ENCODE measurements at places on chromosomes 4 and X.
A peak's percentile ranks its signal among the peaks of the same experiment; 100 is the strongest.

- DNase-seq, result peak; percentile 35
Measured at GRCh38 chrX:114798907-114799306, 215.0 kb downstream of the HTR2C start.

DNA sequence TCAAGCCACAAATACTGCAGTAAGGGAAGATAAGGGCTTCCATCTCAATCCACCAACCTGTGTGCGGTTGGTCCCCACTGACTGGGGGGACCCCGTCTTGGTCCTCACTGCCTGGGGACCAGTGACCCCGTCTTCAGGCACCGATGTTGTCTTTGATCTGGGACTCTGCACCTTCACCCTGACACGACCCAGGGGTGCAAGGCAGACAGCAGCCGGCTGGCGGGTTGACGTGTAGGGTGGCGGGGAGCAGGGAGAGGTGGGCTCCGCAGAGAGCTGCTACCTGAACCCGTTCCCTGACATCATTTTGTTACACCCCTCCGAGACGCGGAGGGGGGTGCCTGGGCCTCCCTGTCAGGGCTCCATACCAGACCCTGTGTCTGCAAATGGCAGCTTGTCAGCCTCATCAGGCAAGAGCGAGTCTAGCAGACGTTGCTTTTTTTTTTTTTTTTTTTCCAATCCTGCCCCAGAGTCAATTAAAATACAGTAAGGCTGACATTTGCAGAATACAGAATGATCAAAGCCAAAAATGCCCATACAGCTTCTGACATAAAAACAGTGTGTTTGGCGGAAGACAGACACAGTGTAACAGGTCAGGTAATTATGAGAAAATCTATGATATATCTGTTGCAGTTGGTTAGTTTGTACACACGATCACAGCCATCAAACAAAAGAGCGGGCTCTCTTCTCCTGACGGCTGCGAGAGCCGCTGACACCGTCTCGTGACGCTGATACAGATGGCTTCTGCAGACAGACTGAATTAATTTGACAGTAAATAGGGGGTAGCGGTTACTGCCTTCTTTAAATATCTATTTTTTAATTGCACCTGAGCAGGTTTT is 118.6 kb downstream of the CRLF2 start:
- no peak for DNase-seq

DNA sequence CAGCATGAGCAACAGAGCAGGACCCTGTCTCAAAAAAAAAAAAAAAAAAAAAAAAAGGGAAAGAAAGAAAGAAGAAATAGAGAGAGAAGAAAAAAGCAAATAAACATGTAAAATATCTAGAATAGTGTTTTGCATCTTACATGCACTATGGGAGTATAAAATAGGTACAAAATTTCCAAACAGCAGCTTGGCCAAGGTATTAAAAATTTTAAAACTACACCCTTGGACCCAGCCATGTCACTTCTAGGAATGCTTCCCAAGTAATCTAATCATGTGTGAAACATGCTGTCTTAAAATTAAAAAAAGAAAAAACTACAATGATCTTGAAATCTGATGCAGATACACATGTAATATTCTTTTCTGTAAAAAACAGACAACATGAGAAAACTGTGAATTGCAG is 21.6 kb downstream of the IRF2 start:
- DNase-seq, result no peak

- no peak for DNase-seq
Measured at GRCh38 chr4:41000356-41000755, 214.0 kb downstream of the APBB2 start.

GRCh38 chr4:144597171-144597570 is 48.8 kb upstream of the HHIP start:
- DNase-seq, result no peak

Measured in fibroblast of skin of right biceps (primary cell).